ENCODE measurements at places on chromosomes 16 and 17.

DNA sequence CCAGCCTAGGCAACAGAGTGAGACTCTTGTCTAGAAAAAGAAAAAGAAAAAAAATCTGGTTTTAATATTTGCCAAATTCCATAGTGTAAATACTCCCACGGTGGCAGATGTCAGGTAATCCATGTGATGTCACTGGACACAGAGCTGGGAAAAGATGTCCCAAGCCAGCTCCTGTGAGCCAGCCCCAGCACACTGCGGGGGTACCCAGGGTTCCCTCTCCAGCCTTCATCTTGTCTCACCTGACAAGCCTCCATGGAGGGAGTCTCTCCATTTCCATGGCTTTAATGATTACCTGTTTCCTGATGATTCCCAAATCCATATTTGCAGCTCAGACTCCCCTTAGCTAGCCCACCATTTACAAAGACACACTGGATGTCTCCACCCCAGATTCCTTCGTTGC lies 4.6 kb downstream of the CD300LB start:
- DNase-seq: no peak

- no peak for DNase-seq
Measured at GRCh38 chr16:48611329-48612137, 1.6 kb upstream of the N4BP1 start.

- no peak for DNase-seq
Measured at GRCh38 chr16:72711823-72712222, 336.1 kb downstream of the ZFHX3 start.

- no peak for DNase-seq
Measured at GRCh38 chr17:13977837-13978236, 91.5 kb upstream of the COX10 start.

DNA sequence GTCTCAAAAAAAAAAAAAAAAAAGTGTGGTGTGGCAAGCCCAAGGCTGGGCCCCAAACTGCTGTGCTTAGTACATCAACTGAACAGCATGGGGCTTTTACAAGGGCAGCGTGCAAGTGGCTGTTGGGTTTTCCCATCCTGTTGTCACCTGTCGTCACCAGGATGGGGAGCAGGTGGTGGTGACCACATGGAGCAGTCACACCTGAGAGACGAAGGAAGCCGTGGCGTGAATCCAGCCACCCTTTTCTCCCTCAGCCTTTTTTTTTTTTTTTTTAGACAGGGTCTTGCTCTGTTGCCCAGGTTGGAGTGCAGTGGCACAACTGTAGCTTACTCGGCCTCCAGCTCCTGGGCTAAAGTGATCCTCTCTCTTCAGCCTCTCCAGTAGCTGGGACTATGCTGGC lies 4.1 kb upstream of the MRPL58 start:
- no peak for DNase-seq

- DNase-seq: no peak
Measured at GRCh38 chr17:71237903-71238538, 882.8 kb upstream of the SOX9 start.

- DNase-seq: no peak
Measured at GRCh38 chr17:6534846-6535514, 21.4 kb downstream of the PITPNM3 start.

GRCh38 chr16:35559911-35560636 lies 2100.7 kb downstream of the TP53TG3F start:
- no peak for DNase-seq

Data from omental fat pad (tissue), 4 donors.